ENCODE measurements at places on chromosomes 16 and 17. TPM values are rescaled to one million over a fixed set of nuclear protein-coding genes. Genes with fewer than 3 reads are reported as not detected.

DNA sequence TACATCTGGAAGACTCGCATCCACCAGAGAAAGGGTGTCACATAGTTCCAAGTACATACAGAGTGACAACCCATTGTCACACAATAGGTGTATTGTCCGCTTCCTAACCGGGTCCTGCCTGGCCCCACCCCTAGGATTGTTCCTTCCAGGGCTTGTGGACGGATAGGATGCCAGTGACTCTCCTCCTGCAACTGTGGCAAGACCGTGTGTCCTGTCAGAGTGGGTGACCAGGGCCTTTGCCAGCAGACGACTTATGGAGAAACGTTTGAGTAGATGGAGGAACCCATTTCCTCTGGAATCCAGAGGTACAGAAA, 258.4 kb downstream of the CPPED1 start:
- DNase-seq, result no peak

DNA sequence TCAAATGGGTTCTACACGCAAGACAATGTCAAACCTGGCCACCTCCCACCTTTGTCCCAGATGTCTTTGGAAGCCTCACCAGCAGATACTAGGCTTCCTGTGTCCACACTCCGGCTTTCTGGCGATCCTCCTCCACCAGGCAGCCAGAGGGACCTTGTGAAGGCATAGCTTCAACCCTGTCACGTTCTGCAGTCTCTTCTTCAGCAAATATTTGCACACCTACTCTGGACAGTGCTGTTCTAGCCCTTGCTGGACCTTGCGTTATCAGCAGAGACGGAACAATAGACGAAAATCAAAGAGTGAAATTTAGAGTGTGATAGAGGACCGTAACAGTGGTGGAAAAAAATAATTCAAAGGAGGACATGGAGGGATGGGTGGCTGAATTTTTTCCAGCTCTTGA, 38.5 kb upstream of the KIFC3 start:
- no peak for DNase-seq

- no peak for DNase-seq
These were observed 21.1 kb upstream of the TACO1 start for GRCh38 chr17:63579633-63580032.

DNA sequence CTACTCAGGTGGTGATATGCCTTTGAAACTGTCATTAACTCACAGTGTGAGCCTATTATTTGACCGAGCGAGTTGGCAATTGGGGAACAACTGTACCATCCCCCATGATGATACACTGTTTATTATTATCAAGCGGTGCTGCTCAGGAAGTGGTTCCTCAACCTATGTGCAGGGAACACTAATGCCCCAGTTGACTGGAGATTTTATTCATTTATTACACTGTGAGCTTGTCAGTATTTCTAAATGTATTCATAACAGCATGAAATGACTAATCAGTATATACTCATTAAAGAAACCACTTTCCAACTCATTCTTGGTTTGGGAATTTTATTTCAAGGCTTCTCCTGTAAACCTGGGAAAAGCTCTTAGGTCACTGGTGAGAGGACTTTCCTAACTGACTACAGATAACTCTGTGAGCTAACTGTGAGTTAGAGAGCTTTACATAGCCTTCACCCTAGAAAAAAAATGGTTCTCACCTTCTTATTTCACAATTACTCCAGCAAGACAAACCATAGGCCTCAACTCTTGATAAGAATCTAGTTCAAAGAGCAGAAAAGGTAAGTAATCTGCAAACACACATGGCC, 42.4 kb downstream of the NXPH3 start:
- DNase-seq, result no peak

DNA sequence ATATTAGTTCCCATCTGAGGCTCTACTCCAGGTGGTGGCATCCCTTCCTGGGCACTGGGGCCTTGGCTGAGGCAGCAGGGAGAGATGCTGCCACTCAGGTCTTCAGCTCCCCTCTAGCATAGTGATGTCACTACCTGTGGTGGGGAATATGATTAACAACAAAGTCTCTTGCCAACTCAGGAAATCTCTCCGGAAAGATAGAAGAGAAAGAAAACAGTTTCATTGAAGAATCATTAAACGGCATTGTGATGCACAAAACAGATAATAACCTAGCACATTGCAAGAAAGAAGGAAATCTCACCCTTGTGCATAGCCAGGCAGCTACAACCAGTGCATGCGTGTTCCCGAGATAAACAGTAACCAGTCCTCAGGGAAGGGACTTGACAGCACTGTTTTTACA, 12.2 kb upstream of the ZNF267 start:
- DNase-seq, result no peak

DNA sequence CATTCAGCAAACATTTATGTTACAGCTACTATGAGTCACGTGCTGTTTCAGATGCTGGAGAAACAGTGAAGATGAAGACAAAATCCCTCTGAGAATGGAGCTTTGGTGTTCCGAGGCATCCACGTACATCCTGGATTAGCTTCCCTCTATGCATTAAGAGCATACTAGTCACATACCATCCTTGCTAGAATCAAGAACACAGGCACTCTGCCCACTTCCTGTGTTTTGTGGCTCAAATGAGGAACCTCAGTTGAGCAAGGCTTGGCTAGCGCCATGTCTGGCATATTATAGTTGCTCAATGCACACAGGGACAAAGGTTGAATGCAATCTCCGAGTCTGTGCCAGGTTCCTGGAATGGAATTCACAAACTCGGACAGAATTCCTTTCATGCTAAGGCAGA, 297.5 kb downstream of the XYLT1 start:
- DNase-seq, result peak; percentile 87

DNA sequence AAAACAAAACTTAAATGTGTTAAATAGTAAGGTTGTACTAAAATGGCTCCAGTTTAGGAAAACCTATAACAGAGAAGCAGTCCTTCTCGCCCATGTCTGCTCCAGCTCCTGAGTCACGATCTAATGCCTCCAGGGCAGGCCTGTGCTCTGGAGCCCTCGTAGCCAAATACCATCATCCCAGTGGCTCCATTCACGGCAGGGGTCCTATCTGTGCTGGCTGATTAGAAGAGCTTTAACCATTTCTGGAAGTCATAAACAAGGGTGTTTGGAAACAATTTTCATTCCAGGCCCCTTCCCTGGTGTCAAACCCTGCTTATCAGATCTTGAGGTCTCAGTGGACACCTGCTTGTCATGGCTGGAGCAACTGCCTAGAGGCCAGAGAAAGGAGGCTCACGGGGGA, 336.9 kb downstream of the SOX9 start:
- DNase-seq, result no peak

- DNase-seq, result no peak
These were observed 78.5 kb upstream of the CLEC3A start for GRCh38 chr16:77943801-77944200.

DNA sequence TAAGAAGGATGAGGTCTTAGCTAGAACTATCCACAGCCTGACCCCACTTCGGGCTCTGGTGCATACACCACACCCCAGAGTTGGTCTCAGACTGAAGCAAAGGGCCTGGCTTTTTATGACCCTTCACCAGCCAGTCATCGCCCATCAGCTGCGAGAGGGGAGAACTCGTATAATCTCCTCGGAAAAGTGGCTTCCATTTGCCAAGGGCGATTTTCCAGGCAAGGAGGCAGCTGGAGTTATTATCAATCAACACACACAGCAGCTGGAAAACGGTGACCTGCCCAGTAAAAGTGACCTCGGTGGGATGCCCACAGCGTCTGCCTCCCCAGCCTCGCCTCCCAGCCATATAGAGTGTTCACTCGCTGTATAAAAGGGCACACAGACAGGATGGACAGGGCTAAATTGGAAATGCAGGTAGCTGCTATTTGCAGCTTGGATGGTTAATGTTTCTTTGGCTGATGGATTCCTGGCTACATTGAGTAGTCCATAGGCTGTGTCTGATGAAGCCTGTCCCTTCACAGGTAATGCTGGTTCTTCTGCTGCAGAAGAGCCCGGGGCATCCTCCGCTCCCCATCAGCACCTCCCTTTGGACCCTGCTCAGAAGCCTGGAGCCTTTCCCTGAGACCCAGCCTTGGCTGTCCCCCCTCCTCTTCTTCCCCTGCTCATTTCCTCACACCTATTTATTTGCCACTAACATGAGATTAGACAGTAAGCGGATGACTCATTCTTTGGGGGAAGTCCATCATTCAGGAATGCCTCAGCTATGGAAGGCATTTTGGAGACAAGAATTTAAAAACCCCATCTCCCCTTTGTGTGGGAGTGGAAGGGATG, 45.7 kb downstream of the TMEM186 start:
- no peak for DNase-seq

- no peak for DNase-seq
These were observed 893 bp downstream of the TRIM25 start for GRCh38 chr17:56913000-56913311.

GRCh38 chr16:495127-495748, 32.3 kb upstream of the CAPN15 start:
- no peak for DNase-seq

DNA sequence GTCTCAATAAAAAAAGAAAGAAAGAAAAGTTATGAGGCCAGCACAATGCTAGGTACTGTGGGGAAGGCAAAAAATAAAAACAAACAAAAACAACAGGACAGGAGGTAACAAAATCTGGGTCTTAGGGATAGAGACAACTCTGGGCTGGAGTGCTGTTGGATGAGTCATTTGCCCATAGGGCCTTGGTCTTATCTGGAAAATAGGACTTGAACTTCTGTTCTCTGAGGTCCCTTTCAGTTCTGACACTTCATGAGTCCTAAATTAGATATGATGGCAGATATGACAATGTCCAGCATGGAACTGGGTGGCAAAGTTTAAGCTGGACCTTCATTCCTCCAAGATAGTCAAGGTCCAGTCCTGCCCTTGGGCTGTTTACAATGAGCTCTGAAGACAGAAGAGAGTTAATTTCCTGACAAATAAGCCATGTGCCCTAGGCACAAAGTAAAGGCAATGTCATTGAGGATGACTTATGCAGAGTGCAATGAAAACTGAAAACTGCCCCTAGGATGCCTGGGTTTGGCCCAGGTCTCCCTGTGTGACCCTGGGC, 8.9 kb upstream of the HDAC5 start:
- no peak for DNase-seq

DNA sequence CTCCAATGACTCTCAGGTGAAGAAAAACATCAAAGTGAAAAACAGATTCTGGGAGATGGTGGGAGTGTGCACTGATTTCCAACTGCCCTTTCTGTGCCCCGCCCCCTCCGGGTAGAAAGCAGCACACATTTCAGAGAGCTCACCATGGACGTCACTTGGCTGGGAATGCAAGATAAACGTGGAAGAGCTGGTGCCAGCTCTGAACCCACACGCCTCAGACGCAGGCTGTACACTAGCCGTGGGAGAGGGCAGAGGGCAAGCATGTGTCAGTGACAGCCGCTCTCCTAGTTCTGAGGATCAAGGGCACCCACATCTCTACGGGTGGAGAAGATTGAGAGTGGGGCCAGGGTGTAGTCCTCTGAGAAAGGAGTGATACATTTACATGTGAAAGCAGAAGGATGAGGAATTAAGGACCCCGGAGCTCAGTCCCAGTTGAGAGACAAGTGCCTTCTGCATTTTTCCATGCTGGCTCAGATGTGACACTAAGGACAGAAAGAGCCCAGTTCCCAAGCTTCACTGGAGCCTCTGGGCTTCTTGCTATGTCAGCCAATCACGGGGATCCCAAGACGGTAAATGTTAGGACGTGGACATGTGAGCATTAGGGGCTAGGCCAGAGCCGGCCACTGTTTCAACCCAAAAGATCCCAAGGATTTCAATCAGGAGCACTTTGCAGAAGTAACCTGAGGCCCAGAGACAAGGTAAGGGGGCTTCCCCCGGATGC, 101.3 kb downstream of the ZFHX3 start:
- DNase-seq, result no peak

DNA sequence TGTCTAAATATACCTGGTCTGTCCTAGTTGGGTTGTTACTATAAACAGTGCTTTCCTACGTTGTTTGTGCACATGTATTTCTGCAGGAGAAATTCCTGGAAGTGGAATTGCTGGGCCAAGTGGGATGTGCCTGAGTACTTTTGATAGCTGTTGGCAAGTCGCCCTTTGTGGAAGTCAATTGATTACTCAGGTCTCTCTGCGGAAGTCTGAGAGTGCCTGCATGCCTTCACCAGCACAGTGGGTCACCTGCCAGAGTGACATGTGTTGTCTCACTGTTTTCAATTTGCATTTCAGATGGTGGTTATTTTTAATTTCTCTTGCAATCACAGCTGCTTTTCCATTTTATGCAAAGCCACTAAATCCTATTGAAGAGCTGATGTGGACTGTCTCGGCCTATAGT, 2.3 kb upstream of the MVD start:
- DNase-seq, result no peak

SNAI3 gene
- total RNA-seq, result 0.97 TPM

CDC42EP4 gene
- 41.3 TPM for total RNA-seq

TEX19 gene
- total RNA-seq, result not detected

CPD gene
- 20.7 TPM for total RNA-seq

KCNG4 gene
- not detected for total RNA-seq

COASY gene
- 33.4 TPM for total RNA-seq

ZP2 gene
- not detected for total RNA-seq

EPN2 gene
- total RNA-seq, result 78.4 TPM

RSKR gene
- 6.8 TPM for total RNA-seq

KCNJ18 gene
- total RNA-seq, result not detected

KCNJ12 gene
- total RNA-seq, result 11.3 TPM

All from cardiac septum (tissue), 1 donor.